ENCODE measurements at places on chromosomes 12 and 14.

GRCh38 chr12:109793826-109794501 lies 39.2 kb downstream of the TRPV4 start:
- DNase-seq, result no peak

DNA sequence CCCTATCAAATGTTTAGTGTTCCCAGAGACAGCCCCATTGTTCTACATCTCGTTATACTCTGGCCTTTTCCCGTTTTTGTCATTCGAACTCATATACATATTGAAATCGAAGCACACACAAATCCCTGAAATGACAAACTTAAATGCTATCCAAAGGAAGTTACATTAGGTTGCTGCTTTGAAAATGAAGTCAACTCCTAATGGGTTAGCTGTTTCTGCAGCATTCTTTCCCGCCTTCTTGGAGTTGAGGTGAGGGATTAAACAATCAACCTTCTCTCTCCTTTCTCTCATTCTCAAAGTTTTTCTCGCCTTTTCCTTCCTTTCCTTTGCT lies 642 bp upstream of the PHC1 start:
- DNase-seq, result no peak

DNA sequence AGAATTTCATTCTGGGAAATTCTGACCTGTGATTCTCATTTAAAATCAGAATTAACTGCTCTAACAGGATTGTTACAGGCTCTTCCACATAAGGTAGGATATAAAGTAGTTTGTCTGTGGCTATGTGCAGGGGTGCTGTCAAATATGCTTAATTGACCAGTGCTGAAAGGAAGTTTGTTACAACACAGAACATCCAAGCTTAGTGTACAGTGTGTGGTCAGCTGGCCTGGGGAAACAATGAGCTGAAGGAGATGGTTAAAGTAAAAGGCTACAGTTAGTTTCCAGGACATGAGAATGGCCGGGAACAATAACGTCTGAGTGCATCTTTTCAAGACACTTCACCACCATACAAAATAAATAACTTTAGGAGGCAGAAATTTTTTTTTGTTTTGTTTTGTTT lies 68.0 kb downstream of the PKP2 start:
- DNase-seq, result no peak

DNA sequence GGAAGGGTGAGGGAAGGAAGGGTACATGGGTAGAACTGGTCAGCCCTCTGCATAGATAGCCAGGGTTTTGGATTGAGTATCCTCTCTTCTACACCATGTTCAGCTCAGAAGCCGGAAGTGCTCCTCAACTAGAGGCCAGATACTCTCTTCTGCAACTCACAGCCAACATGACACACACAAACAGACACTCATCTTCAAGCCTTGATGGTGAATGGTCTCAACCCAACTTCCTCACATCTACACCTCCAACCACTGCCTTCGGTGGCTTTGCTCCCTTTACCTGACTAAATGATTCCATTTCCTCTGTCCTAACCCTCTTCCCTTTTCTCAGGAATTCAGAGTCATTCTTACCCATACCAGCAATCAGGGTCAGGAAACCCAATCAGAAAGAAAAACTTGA lies 7.6 kb upstream of the FKBP11 start:
- no peak for DNase-seq

DNA sequence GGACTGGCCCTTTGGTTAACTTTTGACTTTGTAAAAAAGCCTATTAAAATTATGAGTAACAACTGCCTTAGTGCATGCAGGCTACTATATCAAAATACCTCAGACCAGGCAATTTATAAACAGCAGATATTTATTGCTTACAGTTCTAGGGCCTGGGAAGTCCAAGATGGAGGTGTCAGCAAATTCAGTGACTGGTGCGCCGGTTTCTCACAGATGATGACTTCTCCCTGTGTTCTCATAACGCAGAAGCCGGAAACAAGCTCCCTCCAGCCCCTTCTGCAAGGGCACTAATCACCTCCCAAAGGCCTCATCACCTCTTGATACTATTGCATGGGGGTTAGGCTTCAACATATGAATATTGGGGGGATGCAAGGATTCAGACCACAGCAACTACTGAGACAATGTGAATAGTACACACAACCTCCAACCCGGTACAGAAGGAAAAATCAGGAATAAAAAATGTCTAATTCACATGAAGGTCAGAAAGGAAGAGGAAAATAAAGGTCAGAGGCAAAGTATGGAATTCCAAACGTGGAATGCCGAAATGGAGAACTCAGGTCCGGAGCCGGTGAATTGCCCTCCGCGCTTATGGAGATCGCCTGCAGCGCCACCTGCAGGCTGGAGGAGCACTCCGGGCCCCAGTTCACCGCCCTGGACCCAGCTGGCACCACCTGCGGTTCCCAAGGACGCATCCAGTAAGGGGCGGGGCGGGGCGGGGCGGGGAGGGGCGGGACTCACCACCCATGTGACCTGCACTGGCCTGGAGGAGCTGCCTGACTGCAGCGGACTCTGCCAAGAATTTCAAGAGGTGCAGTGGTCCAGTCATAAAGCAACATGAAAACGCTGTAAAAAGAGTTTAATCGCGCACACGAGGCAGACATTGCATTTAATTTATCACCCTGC lies 203.4 kb downstream of the KIF26A start:
- DNase-seq, result no peak

- DNase-seq, result no peak
Observed at GRCh38 chr12:114693059-114693531, 9.1 kb upstream of the TBX3 start.

DNA sequence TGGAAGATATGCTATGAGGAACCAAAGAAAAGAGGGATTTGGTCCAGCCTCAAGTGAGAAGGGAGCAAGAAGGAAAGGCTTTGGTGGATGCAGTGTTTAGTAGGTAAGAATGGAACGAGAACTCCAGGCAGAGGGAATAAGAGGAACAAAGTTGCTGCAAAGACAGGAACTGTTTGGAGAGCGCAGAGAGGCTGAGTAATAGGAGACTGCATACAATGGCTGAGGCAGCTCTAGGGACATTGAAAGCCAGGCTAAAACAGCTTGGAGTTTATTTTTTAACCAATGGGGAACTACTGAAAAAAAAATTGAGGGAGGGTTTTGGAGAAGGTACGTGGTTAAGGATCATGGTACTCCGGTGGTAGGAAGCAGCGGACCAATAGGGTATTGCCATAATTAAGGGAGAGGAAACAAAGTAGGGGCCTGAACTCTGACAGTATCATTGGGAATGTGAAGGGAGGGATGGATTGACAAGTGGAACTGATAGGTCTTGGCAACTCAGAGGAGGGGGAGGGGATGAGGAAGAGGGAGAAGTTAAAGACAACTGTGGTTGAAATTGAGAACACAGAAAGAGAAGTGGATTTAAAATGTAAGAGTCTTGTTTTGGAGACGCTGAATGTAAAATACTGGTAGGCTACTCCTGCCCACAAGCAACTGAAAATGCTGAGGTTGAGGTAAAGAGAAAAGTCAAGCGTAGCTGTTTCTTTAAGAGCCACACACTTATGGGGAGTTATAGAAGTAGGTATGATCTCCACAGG lies 4.8 kb downstream of the ASCL4 start:
- no peak for DNase-seq

DNA sequence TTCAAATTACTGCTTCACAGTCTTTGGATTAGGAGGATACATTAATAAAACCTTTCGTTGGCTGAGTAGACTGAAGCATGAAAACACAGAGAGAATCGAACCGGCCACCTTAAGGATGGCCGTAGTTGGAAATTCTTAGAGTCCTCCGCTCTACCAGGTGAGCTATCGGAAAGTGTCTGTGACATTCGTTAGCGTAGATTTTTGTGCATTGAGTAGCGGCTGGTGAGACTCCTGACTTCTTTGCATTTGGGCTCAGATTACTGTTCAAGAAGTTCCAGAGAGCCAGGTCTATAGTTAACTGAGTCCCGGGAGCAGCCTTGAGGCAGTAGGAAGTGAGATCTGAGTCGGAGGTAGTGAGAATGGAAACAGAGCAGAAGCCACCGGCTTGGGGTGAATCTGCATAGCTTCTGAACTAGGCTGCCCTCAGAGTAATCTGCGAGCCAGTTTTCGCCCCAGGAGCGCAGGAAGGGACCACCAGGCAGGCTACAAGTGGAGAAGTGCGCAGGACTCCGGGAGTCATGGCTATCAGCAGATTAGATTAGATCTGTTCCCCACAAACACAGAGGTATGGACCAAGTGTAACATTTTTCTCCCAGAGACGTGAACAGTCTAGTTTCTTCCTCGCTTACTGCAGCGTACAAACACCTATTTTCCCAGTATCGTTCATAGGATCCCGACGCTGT lies 11.0 kb downstream of the OR6S1 start:
- DNase-seq, result no peak

GRCh38 chr14:61193476-61193875 lies 87.7 kb downstream of the TMEM30B start:
- DNase-seq, result no peak

All from stimulated activated CD4-positive, alpha-beta T cell treated with anti-CD3 and anti-CD28 coated beads, Interleukin-1b, Interleukin-23, amount 100 ng/mL, for 24 hours (primary cell).